ENCODE measurements at places on chromosomes 3 and 15.

DNA sequence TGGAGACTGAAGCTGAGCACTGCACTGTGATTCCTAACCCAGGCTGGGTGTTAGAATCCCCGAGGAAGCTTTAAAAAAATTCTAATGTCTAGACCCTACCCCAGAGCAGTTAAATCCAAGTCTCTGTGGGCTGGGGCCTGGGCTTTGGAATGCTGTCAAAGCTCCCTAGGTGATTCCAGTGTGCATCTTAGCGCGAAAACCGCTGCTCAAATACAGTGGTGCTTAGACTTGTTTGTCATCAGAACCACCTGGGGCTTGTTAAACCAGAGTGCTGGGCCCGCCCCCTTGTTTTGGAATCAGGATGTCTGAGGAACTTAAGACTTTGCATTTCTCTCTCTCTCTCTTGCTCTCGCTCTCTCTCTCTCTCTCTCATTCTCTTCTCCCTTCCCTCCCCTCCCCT is 20.7 kb downstream of the RHCG start:
- no peak for DNase-seq

- no peak for DNase-seq
Observed at GRCh38 chr3:77259694-77260093, 219.8 kb downstream of the ROBO2 start.

DNA sequence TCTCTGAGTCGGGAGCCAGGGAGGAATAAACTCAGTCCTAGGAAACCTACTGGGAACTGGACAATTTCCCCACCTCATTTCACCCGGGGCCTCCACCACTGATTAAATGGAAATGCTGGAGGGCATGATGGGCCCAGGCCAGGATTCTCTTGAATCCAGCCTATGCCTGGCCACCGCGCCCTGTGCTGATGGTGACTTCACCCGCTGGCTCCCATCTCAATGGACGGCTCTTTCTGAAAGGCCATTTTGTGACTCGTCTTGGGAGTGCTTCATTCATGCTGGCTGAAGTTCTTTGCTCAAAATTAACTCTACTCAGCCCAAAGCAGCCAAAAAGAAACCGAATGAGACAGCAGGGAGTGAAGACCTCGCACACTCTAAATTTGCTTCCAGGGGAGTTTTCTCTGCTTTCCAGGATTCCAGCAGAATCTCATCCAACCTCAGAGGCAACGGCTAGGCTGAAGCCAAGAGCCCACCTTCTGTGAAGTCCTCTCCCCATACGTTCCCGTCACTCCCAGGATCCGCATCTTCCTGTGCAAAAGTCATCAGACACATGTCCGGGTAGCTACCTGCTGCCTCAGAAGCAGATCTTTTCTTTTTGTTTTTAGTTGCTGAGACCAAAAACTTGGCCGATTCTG is 266.0 kb upstream of the ICE2 start:
- DNase-seq: no peak

DNA sequence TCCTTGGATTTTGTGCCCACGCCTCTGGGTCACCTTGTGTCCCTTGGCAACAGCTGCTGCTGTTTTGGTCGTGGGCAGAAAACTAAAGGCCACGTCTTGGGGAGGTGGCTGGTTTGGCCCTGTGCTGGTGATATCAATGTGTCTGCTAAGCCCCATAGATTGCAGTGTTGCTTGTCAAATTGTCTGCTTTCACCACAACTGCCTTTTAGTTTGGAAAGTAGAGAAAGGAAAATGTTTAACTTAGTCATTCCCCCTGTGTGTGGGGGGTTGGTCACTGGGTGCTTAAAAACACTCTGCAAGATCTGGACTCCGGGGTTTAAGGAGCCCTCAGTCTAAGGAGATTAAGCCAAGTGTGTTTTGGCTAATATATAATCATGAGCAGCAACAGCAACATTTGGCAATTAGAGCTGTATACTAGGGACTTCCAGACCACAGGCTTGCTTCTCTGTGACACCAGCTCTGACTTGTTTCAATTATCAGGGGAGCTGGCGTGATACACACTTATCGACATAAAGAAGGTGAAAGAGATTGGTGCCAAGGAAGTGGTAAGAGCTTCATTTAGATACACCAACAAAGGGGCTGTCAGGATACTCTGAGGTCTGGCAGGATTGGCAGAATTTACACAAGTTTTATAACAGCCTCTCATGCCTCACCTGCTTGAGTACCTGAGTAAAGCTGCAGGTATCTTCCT is 3.5 kb downstream of the SMAD3 start:
- DNase-seq: no peak

DNA sequence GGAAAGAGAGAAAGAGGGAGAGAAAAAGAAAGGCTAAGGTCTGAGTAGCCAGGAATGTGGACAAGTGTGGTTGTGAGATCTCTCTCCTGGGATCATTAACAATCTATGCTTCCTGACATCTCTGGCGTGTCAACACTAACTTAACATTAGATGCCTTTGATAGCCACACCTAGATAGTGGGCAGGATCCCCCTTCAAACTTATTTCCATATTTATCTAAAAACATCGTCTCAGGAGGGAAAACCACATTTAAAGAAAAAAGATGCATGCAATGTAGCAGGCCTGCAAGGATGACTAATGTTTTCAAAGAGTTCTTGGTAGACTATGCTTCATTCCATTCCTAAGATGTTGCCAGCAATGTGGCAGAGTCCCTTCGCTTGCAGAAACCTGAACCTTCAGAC is 80.9 kb downstream of the MLH1 start:
- no peak for DNase-seq

- no peak for DNase-seq
Observed at GRCh38 chr3:72728958-72729467, 119.2 kb downstream of the SHQ1 start.

DNA sequence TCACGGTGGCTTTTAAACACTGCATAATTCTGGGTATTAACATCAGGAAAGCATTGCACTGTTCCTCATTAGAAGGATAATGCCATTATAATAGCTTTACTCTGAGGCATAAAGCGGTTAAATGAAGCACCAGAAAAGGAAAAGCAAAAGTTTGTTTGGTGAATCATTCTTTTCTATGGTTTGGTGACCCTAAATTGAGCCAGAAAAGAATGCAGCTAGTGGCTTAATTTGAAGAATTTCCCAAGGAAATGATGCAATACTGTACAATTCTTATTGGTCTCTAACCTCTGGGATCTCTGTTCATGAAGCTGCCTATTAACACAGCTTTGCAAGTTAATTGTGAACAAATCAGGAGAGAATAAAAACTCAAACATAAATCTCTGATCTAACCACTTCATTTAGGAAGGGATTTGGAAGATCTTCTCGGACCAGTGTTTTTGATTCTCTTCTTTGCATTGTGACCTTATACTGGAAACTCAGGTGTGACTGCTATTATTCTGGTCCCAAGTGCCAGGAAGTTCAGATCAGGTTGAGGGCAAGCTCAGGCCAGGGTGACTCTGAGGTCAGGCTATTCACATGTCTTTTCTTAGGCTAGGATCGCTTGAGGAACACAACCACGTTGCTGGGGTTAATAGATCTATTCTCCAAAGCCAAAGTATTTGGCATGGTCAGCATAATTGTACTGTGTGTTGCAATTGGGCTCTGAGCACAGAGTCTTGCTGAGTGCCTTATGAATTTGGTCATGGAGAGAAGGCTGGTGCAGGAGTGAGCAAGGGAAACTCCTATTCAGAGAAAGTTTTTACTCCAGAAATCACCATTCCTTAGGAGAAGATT is 11.3 kb upstream of the DLG1 start:
- DNase-seq: peak; percentile 81

DNA sequence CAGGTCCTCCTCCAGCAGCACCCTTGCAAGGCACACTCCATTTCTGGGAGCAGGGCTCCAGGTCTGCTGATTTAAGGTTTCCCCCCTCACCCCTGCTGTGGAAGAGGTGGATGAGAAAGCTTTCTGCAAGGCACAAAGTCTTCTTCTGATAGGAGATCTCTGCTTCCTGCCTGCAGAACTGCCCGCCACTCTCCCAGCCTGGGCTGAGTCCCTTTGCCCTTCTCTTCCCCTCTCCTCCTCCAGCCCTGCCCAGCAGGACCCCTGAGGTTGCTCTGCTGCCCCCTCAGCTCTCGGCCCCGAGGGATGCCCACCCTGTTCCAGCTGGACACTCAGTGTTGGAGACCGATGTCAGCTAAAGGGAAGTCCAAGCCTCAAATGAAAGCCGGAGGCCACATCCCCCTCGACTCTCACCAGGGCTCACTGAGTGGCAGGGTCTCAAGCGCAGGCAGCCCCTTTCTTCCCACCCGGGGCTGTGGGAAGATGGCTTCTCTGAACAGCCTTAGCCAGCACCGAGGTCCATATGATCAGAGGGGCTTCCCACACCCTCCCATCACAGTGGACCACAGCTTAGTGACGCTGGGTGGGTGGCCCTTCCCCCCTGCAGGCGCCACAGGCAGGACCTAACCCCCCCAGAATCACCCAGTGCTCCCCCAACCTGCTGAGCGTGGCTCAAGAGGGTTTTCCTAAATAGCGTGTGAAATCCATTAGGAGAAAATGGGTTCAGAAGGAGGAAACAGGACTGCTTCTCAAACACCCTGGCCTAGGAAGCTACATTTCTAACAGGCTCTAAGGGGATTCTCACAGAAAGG is 4.0 kb downstream of the ATP10A start:
- no peak for DNase-seq

- no peak for DNase-seq
Observed at GRCh38 chr15:93819826-93820225, 411.5 kb upstream of the MCTP2 start.

GRCh38 chr15:68672781-68673205 is 94.0 kb downstream of the CORO2B start:
- DNase-seq: no peak

- DNase-seq: peak; percentile 61
Observed at GRCh38 chr15:37099319-37100108, 835 bp downstream of the MEIS2 start.

DNA sequence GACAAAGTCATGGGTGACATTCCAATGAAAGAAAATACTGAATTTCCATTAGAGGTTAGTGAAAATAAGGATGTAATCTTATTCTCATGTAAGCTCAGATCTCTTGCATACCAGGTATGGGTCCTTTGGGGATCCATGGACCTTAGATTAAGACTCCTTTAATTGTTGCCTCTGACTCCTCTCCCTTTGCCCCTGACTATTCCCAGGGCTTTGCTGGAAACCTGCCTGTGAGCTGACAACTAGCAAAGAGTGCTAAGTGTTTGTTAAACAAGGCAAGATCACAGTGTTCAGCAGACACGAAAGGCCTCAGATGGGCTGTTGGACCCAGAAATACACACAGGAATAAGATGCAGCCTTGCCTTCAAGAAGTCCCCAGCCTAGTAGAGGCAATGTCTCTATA is 32.1 kb downstream of the ACKR2 start:
- no peak for DNase-seq

- DNase-seq: no peak
Observed at GRCh38 chr3:24202071-24202470, 257.0 kb downstream of the NR1D2 start.

- DNase-seq: no peak
Observed at GRCh38 chr3:57036952-57037351, 23.5 kb upstream of the SPATA12 start.

DNA sequence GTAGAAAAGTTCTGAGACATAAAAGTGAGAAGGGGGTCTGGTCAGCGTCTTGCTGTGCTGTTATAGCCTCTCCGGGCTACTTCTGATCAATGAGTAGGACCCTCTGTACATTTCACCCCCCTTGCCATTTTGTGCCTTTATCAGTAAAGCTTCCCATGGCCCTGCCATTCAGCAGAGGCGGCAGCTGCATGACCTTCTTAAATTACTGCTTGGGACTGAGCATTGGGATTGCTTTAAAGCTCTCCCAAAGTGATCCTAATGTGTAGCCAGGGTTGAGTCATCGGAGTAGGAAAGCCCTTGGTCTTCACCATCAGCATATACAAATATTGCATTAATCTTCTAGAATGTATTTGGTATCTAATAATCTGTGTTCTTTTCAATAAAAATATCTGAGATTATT is 70.2 kb downstream of the FMN1 start:
- DNase-seq: no peak

DNA sequence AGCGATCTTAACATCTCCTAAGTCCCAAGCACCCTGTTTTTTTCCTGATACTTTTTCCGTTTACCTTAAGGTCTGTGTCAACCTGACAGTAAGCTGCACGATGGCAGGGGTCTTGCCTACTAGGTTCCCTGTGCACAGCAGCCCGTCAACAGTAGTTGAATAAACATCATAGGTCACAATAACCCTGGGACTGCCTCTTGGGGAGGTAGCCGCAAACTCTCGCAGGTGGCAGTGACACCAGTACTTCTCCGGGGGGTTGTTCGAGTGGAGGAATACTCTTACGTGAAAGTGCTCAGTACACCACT is 365 bp upstream of the PDCD6IP start:
- no peak for DNase-seq

- DNase-seq: peak; percentile 43
Observed at GRCh38 chr3:169930843-169931242, 19.5 kb downstream of the SAMD7 start.

- no peak for DNase-seq
Observed at GRCh38 chr3:58355179-58355578, 22.5 kb downstream of the PXK start.

All from RPMI8226 (cell line).